Stimulated activated CD4-positive, alpha-beta T cell treated with anti-CD3 and anti-CD28 coated beads, Interleukin-4, amount 100 ng/mL, for 48 hours (primary cell): ENCODE measurements at places on chromosomes 16 and 17.

DNA sequence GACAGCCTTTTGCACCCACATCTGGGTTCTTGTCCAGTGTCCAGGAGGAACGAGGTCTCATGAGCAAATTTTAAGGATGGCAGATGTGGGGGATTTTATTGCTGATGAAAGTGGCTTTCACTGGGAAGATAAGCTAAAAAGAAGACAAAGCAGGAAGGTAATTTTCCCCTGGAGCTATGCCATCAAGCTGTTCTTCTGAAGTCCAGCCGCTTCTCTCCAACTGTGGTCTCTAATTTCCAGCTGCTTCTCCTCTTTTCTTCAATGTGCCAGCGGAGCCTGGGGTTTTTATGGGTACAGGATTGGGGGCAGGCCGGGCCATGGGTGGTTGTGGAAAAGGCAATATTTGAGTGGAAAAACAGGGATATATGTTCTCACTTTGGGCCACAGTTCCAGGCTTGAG lies 430.8 kb downstream of the WWOX start:
- DNase-seq, result no peak

- no peak for DNase-seq
Measured at GRCh38 chr16:12021578-12022253, 45.2 kb downstream of the SNX29 start.

- DNase-seq, result no peak
Measured at GRCh38 chr17:41592601-41593305, 6.1 kb upstream of the KRT14 start.

GRCh38 chr16:82754716-82755513 lies 128.1 kb downstream of the CDH13 start:
- DNase-seq, result no peak

DNA sequence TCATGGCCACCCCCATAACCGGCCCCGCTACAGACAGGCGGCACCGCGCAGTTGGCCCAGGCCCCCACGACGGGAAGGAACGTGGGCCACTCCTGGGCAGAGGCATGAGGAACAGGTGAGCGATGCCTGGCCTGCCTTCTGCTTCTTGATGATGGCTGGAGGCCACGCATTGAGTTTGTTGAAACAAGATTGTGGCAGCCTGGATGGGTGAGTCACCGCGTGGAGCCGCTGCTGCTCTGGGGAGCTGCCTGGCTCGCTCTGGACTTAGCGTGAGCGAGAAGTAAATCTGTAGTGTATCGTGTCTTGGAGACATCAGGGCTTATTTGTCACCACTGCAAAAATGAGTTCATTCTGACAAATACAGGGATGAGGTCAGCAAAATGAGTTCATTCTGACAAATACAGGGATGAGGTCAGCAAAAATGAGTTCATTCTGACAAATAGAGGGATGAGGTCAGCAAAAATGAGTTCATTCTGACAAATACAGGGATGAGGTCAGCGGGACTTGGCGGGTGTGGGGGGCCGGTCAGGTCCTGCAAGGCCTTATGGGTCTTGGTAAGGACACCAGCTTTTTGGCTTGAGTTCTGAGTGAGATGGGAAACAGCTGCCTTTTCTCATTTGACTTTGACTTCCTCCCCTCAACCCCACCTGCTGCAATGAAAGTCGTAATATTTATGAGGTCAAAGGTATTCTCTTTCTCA lies 93.0 kb downstream of the SEC14L1 start:
- peak; percentile 28 for DNase-seq

- DNase-seq, result no peak
Measured at GRCh38 chr16:29023279-29024277, 38.7 kb downstream of the LAT start.
